ENCODE measurements at places on chromosomes 13 and 19. TPM values are rescaled to one million over a fixed set of nuclear protein-coding genes. Genes with fewer than 3 reads are reported as not detected.

The PROZ gene
- total RNA-seq, result not detected

The FAM216B gene
- total RNA-seq, result not detected

The NLRP4 gene
- total RNA-seq, result not detected

DNA sequence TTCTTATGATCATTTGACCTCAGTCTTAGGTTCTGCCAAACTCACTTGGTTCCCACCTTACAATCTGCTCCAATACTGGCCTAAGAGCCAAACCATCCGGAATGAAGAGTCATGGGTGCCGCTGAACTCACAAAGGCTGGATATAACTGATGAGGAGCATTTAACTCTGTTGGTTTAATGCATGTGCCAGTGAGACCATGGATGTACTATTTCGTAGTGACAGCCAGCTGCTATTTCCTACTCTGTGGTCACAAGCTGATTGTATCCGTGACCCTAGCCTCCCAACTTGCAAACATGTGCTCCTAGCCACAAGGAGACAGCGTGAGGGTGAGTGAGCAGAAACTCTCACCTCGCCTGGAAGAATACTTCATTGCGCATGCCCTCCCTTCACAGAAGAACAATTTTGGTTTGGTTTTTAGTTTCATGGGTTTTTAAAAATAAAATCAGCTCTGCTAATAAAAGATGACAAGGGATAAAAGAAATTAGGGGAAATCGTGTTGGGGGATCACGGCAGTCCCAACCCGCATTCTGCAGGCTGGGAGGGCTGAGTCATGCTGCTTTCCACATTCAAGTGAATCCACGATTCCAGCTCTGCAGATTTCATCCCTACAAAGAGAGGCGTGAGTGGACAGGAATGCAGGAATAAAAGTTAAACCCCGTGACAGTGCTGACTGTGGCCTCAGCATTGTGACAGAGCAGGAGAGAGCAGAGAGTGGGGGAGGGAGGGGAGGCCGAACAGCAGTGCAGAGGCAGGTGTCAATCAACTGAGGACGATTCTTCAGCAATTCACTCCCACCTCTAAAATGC, 66.8 kb upstream of the RAP2A start:
- DNase-seq, result no peak

- no peak for DNase-seq
Measured at GRCh38 chr13:39496506-39496905, 106.5 kb downstream of the LHFPL6 start.

DNA sequence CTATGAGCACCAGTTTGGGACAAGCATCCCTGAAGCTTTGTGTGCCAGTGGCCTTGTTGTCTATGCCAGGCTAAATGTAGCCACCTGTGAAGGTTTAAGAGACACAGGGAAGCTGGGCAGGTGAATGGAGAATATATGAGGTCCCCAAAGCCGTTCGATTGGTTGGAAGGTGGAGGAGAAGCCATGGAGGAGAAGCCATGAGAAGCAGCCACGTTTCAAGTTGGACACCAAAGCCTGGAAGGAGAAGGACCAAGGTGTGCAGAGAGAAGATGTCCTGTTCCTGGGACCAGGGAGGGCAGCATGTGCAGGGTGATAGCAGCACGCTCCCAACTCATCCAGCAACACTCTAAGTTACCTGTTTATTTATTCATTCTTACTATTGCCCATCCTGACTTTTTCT, 432.3 kb upstream of the TSHZ3 start:
- DNase-seq, result no peak

GRCh38 chr13:43676320-43676719, 110.5 kb downstream of the ENOX1 start:
- no peak for DNase-seq

DNA sequence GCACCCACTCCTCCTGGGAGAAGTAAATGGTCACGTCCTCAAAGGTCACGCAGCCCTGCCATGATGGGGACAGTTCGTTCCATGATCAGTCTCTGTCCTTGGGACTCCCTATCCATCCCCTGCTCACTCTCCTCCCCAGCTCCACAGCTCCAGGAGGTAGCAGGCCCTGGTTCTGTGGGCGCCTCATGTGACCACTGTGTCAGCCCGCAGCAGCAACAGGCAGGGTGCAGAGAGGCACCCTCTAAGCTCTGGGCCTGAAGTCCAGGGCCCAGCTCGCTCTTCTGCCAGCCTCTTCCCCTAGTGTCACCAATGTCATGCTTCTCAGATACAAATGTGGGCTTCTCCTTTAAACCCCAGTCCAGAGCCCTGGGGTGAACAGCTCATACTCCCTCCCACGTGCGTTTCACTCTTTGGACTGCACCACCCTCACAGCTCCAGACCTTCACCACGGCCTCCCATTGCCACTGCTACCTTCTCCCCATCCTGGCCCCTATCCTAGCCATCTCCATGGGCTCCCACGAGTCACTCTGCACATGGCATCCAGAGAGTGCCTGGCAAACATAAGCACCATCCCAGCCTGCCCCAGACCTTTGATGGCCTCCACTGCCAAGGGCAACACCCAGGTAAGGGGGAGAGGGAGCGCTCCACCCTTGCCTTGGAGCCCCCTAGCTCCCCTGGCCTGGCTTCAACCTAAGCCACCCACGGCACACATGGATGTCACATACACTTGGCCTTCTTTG, 2.9 kb downstream of the ZNF792 start:
- no peak for DNase-seq

- DNase-seq, result no peak
Measured at GRCh38 chr13:30666113-30666512, 48.4 kb downstream of the USPL1 start.

DNA sequence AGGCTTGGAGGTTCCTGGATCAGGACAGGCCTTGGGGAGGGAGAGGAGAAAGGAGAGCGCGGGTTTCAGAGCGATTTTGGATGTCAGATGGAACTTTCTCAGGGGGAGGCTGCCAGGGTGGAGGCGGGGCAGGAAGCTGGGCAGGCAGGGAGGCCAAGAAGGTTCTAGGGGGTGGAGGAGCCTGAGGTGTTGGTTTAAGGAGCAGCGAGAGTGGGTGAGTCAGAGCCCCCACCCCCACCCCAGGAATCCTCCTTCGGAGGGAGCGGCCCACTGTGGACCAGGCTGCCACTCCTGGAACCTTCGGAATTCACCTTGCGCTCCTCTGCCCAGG, 15.9 kb upstream of the NOP53 start:
- no peak for DNase-seq

DNA sequence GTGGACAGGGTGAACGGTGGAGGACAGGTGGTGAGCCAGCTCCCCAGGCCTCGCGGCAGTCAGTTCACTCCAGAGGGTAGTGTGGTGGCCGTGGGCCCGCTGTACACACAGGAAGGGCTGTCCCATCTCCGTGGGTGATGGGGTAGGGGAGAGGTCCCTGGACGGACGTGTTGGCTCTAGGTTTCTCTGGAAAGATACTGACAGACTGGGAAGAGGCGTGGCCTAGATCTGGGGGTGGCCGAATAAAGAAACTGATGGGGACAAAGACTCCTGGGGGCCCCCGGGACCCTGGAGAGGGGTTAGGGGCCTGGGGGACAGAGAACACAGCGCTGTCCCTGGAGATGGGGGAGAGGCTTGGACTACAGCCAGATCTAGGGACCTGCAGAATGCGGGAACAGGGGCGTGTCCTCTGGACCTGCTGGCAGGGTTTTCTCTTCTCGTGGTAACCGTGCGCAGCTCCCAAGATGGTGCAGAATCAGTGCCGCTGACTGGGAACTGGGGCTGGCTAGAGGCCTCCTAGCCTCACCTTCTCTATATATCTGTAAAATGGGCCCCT, 4.0 kb upstream of the PRAM1 start:
- DNase-seq, result no peak

- DNase-seq, result no peak
Measured at GRCh38 chr13:32134241-32135055, 102.9 kb downstream of the FRY start.

DNA sequence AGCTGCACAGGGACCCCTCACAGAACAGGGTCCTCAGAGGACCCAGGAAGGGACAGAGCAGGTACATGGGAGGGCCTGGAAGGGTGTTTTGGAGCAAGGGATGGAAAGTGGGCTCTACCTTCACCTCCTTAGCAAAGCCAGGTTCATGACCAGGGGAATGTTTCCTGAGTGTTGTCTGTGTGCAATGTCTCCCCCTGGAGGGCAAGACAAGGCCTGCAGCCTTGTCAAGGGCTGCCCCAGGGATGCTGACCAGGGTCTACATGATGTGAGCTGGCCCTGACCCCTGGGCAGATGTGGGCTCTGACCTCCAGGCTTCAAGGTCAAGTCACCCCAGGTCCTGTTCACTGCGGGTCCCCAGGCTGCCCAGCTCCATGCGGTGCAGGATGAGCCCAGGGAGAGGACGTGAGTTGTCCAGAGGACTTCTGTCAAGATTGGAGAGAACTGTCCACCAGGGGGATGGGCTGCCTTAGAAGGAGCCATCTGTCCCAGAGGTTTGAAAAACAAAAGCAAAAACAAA, 1.0 kb upstream of the CEACAM1 start:
- DNase-seq, result peak; percentile 74

GRCh38 chr13:32674503-32674902, 88.3 kb downstream of the PDS5B start:
- DNase-seq, result no peak

GRCh38 chr19:47255879-47256692, at the start of gene CCDC9:
Gene CCDC9 (plus strand): TSS chr19:47256525. CDS start chr19:47258401, 1,876 bp downstream.
- peak; percentile 96 for DNase-seq

GRCh38 chr13:99965329-99966000, 6.1 kb downstream of the ZIC5 start:
- DNase-seq, result no peak

DNA sequence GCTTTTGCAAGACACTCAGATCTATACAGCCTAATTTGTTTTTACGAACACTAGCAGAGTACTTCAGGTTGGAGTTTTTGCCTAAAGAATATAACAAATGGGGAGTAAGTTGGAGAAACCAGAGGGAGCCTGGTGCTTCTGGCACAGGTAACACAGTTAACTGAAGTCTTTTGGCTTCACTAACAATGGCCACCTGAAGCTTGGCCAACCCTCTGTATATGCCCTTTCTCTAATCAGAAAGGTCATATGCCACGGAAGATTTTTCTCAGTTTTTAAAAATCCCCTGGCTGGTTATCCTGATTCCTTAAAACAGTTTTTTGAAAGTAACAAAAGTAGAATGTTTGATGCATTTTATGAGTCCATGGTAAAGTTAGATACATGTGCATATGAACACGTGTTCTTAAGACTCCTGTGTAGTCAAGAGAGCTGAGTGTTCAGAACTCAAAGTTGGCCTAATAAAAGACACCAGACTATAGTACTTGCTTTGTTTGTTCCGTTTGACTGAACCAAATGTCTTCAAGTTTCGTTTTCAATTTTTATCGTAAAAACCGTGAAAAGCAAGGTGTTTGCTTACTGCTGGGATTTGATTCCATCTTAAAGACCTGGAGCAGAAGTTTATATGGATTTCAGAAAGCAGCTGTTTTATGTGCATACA, 137.5 kb downstream of the KCNRG start:
- no peak for DNase-seq

DNA sequence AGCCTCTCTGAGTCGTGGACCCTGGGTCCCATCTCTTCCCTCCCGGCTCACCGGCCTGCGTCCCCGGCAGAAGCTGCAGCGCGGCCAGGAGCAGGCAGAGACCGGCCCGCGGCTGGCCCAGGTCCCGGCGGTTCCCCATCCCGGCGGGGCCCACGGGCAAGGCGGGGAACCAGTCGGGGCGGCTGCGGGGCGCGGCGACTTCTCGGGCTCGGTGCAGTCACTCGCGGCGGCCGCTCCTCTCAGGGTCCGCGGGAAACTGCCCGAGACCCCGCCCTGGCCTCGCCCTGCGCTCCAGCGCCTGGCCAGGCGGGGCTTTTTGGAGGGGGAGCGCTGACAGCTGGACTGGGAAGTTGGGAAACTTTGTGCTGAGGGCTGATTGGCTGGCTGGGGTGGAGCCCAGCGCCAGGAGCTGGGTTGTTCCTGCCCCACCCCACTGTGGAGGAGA, at the start of gene COL5A3:
Gene COL5A3, minus strand, starts transcription at position 258 of the 445 bp plus-strand sequence. Its CDS starts 119 bp downstream, at position 139.
- DNase-seq, result no peak

DNA sequence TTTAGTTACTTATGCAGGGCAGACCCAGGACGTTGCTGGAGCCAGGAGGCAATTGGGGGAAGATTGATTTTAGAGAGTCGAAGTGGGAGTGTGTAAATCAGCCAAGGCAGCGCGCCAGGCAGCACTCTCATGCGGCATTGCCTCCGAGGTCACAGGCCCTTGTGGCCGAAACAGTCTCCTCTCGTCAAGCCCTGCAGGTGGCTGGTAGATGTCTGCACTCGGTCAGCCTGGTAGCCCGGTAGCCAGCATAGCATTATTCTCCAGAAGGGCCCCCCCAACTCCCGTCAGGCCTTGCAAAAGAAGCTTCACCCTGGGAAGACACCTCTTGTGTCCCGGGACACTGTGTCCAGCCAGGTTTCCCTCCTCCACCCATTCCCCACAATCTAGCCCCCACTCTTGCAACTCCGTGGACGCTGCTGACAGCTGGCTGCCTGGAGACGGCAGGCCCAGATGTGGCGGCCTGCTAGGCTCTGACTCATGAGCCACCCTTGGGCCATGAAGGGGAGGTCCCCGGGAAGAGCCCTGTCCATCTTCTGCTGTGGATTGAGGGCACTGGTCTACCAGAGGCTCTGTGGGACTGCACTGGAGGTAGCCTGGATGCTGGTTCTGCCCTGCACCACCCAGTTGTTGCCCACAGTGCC, 2.6 kb upstream of the PEPD start:
- no peak for DNase-seq

DNA sequence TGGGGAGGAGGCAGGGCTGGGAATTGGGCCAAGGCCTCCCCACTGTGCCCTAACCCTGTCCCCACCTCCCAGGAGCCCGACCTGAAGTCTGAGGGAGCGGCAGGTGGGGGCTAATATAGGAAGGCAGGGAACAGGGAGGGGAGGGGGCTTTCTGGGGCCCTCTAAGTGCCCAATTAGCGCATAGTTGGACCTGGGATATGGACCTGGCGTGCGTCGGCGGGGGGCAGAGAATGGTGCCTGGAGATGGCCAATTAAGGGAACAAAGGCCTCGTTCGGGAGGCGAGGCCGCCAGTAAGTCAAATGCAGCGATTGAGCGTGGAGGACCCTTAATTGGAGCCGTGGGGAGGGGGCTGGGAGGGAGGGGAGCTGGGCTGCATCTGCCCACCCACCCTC, at the start of gene C19orf85:
Gene C19orf85, minus strand, starts transcription at position 90 of the 393 bp plus-strand sequence. CDS start 197 bp downstream, outside the sequence.
- DNase-seq, result no peak

All from natural killer cell treated with Interleukin-12 subunit alpha and Interleukin-12 subunit beta and Interleukin-15 and Interleukin-18, amount 100 ng/mL, for 72 hours (primary cell).